ENCODE measurements at places on chromosomes 11 and 22.

DNA sequence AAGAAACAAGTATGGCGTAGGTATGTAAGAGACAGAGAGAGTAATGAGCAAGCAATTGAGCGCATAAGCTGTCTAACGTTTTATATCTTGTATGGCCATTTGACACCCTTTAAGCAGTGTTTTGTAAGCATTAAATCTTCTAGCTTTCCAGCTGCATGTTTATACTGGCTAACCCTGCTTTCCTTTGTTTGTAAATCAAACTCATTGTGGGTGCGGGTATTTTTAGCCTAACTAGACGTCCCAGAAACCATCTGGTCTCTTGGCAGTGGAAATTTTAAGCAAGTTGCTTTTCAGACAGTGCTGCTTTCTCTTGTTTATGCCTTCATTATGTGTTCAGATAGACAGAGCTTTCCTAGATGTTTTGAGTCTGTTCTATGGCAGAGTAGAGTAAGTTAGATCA is 73.5 kb downstream of the RNF169 start:
- no peak for DNase-seq

GRCh38 chr11:130612291-130612851 is 163.9 kb downstream of the ADAMTS15 start:
- DNase-seq: no peak

DNA sequence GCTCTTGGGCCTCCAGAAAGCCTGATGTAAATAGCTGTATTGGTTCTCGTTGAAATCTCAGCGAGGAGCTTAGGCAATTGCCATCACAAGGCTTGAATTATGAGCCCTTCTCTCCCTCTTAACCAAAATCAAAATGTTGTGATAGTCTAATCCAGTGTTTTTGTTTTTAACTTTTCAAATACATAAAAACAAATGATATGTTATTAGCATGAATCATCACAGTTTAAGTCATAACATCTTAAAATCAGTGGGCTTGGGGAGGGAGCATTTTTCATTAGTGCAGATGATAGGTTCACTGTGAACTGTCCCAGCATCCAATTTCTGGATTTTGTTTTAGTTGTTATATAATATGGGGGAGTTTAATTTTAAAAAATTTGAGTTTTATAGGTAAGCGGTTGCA is 48.9 kb upstream of the HORMAD2 start:
- no peak for DNase-seq

GRCh38 chr11:119019996-119020395 is 1.4 kb downstream of the TRAPPC4 start:
- DNase-seq: no peak

DNA sequence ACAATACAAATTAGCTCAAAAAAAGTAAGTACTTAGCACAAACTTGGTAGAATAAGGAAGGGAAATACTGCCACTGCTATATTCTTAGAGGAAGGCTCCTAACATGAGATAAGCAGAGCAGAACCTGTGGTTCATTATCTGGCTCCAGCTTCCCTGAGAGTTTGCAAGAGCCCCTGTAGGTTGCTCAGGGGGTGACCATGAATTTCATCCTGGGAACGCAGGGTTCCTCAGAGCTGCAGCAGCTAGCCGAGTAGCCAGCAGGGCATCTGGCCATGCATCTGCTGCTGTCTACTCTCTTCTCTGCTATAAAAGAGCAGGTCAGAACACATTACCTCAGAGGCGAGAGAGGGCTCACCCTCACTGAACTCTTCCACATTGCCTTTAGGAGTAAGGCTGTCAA is 67.3 kb downstream of the TRPC6 start:
- no peak for DNase-seq

DNA sequence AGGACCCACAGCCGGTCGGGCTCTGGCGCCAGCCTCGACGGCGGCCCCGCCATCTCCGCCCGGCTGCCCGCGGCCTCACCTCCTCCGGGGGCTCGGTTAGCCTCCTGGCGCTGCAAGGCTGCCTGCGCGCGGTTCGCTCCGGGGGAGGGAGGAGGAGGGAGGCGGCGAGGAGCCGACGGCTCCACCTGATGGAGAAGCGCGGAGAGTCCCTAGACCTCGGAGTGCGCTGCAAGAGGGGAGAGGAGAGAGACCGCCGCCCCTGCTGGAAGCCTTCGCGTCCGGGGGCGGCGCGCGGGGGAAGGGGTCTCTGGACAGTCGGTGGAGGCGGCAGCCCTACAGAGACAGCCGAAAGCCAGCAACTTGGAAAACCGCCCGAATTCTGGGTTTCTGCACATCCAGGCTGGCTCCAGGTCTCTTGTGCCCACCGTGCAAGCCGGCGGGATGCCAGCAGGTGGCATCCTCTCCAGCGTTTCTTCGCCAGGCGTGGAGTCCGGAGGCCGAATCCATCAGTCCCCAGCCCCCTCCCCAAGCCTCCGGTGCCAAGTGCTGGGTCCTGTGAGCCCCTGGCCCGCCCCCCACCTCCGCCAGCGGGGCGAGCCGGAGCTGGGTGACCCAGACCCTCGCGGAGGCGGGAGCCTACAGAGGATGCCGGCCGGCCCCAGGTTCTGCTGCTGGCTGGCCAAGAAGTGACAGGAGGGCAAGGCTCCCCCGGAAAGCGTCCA is 2.9 kb upstream of the KIRREL3 start:
- no peak for DNase-seq

DNA sequence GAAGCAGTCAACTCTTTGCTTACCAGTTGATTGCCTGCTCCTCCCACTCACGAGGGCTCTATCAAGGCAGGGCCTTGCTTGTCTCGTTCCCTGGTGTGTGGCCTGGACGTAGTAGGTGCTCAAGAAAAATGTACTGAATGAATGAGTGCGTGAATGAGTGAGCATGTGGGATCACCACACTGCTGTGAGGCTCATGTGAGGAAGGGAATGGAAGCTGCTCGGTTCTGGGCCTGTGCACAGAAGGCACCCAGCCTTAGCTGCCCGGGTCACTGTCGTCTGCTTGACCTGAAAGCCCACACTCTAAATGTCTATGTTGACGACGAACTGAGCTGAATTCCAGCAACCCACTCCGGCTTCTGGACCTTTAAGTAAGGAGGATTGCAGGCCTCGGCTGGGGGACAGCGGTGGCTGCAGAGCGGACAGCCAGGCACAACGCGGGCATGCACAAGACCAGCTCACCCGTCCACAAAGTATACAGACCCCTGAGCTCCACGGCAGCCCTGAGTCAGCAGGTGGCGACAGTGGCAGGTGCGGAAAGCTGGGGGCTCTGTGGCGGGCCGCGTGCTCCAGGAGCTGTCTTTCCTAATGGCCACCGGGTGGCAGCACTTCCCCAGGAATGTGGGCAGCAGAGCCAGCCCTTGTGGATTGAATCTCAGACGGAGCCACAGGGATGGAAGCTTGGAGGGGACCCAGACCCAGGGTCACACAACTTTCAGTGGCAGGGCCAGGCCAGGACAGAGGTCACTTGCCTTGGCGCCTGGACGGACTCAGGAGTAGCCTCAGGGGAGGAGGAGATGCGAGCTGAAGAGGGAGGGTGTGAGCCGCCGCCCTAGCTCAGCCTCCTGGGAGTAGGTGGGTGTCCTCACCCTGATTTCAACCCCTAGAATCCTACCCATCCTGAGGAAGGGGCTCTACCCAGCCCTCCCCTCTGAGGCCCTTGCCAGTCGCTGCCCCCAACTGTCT is 5.0 kb upstream of the PICK1 start:
- peak; percentile 67 for DNase-seq

DNA sequence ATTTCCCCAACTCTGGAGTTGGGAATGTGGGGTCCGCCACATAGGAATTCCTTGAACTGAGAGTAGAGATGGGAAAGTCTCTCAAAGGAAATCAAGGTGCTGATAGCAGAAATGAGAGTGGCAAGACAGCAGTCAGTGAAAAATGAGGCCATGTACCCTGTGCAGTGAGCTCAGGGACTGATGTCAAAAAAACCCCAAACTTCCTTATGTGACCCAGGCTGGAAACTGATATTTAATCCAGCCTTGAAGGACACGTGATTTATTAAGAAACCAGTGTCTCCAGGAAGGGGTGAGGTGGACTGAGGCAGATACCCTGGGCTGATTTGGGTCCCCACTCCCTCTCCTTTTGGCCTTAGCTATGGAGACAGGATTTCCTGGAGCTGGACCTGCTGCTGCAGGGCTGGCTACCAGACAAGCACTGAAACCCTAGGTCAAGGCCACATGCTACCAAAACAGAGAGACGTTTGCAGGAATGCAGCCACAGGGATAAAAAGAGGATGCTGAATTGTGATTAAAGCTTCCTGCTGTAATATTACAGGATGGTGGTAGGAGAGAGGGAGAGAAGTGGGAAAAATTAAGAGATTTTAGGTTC is 25.3 kb upstream of the FCHSD2 start:
- DNase-seq: peak; percentile 71

DNA sequence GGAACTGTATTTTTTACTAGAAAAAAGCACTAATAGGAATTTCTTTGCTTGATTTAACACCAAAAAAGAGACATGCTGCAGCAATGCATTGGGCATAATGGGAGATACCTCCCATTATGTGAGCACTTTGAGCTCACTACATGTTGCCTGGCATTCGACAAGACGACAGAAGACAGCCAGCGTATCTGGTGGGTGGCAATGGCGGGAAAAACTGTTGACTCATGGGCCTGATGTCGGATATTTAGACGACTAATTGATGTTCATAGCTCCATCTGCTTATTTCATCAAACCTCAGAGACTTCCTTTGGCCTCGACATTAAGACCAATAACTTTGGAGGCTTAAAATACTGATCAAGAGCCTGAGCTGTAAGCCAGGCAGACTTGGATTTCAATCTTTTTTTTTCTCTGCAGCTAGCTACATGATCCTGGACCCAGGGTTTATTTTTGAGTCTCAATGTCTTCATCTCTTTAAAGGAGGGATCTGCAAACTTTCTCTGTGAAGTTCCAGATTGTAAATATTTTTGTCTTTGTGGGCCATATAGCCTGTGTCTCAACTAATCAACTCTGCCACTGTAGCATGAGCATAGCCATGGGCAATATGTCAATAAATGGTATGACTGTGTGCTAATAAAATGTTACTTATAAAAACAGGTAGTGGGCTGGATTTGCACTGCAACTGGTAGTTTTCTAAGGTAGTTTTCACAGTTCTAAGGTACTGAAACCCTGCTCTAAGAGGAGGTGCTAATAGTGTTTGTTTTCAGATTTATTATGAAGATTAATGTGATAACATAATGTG is 375.1 kb downstream of the METTL15 start:
- no peak for DNase-seq

- DNase-seq: no peak
Observed at GRCh38 chr11:107821199-107821927, 37.2 kb downstream of the SLC35F2 start.

DNA sequence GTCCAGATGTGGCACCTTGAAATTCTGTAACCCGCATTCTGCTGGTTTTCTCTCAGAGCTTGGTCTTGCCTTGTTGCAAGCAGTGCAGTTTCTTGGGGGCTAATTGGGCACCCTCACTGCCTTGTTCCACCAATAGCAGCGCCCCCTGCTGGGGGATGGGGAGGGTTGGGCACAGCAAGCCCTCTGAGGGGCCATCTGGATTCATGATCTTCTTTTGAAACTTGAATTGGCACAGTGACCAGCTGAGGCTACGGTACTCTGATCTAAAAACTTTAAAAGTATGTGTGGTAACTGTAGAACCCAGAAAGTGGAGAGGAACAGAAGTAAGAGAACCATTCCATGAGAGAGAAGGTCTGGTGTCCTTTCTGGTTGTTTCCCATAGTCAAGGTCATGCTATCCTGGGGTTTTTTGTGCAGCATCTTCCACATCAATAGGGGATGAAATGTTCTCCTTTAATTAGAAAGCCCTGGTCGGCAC is 64.2 kb downstream of the MED15 start:
- no peak for DNase-seq

- DNase-seq: no peak
Observed at GRCh38 chr11:31805629-31806185, 5.4 kb downstream of the PAX6 start.

DNA sequence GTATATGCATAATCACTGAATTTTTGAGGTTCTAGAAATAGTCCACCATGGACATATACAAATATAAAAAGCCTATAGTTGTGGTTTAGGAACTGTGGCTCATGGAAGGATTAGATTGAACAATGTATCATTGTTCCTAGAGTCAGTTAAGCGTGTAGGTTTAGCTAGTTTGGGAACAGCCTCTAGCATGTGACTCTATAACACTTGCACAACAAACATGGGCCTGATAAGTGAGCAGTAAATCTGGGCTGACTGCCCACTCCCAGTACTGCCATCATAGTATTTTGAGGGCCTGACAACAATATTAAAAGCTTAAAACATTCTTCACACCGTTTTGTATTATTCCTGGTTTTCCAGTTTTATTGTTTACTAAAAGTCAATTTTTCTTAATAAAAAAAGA is 47.0 kb downstream of the YAP1 start:
- peak; percentile 74 for DNase-seq

- DNase-seq: no peak
Observed at GRCh38 chr11:73469401-73469800, 93.2 kb downstream of the RELT start.

Measured in ovary (tissue), 10 donors.